ENCODE measurements at places on chromosomes 16 and 17. TPM values are rescaled to one million over a fixed set of nuclear protein-coding genes. Genes with fewer than 3 reads are reported as not detected.

DNA sequence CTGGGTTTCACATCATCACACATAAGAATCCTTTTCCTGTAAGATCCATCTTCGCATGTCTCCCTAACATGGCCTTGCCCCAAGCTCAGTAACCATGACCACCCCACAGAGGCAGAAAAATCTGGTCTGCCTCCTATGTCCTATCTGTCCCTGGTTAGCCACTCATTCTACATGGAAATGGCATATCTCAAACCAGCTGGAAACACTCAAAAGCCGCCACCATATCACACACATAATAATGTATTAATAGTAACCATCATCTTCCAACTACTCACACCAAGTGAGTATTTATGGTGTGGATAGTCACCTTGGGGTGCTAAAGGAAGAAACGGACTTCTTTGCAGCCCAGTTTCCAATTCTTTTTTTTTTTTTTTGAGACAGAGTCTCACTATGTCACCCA is 11.4 kb downstream of the FAM117A start:
- DNase-seq: no peak

DNA sequence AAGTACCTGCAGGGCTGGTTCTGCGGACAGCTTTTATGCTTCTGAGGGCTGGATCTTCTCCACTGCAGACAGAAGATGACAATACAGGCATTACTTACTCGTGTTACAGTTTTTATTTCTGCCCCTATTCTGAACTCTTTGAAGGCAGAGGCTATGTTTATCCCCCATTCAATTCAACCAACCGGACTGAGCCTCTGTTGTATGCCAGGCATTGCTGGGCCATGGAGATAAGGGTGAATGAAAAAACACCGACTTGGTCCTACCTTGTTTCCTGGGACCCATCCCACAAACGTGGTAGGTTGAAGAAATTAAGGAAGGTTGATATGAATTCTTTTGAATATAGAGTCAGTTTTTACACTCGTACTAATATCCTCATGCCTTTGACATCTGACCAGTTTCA is 10.0 kb upstream of the HP start:
- DNase-seq: no peak

GRCh38 chr16:1670866-1671265 is 7.2 kb upstream of the JPT2 start:
- DNase-seq: no peak

- no peak for DNase-seq
Observed at GRCh38 chr16:78596996-78597422, 497.6 kb downstream of the WWOX start.

GRCh38 chr17:5783269-5783668 is 199.0 kb upstream of the NLRP1 start:
- DNase-seq: no peak

DNA sequence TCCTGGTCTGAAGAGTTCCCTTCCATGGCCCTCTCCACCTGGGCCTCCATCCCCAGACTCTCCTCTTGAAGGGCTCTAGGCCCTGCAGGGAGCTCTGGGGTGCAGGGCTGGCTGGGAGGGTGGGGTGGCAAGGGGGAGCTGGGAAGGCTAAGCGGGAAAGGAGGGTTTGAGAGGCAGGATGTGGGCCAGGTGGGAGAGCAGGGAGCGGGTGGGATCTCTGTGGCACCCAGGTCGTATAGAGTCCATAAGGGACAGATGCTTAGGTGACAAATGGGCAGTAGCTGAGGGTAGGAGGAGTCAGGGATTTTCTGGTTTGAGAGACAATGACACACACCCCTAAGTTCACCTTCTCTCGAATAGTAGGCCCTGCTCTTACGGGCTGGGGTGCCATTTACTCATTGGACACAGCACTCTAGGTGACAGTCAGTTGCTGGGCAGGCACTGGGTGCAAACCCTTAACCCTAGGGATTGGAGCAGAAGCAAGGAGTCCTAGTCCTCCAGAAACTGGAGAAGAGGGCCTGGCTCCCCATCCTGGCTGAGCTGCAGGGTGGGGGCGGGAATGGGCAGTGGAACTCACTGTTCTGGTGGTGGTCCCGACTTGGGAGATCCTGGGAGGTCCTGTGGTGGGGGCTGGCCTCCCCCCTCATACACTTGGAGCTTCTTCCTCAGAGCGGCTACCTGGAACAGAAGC is 15.3 kb downstream of the KIF18B start:
- no peak for DNase-seq

- DNase-seq: no peak
Observed at GRCh38 chr17:49170216-49170615, 37.6 kb downstream of the B4GALNT2 start.

GRCh38 chr16:76278980-76279379 is 1.8 kb downstream of the CNTNAP4 start:
- DNase-seq: no peak

DNA sequence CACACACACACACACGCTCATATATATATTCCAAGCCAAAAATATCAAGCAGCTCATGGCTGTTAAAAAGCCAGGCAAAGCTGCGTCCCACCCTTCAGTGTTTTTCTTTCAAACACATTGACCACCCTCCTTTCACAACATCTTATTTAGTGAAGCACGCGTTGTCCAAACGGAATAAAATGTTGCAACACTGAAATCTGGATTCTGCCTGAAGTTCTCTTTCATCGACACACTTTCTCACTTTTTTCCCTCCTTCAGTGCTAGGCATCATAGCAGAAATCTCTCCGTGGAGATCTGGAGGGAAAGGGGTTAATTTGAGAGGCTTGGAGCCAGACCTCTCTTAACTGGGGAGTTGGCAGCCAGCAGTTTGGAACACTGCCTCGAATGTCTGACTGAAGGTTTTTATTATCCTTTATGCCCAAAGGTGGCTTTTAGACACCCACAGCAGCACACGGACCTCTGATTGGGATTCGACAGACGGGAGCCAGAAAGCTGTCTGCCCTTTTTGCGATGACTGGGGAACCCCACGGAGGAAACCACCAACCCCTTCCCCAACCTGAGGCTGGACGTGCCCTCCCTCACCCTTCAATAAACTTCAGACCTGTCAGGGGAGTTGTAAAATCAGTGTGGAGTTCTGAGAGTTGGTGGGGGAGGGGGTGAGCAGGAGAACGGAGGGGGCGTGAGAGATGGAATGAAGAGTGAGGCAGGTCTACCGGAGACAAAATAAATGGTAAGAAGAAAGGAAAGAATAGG is 833.6 kb upstream of the SOX9 start:
- no peak for DNase-seq

DNA sequence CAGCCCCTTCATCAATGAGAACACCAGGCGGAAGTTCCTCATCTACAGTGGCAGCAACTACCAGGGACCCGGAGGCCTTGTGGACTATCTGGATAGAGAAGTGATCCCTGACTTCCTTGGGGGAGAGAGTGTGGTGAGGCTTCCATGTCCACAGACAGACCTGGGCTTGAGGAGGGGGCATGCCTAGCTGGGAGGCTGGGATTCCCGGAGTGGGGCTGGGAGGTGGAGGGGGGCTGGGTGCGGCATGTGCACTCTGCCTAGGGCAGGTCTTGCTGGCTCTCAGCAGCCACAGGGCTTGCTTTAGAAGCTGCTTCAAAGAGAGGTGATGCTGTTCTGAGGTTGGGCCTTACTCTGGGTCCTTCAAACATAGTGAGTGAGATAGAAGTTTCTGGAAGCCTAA is 27.8 kb downstream of the NAGPA start:
- DNase-seq: no peak

DNA sequence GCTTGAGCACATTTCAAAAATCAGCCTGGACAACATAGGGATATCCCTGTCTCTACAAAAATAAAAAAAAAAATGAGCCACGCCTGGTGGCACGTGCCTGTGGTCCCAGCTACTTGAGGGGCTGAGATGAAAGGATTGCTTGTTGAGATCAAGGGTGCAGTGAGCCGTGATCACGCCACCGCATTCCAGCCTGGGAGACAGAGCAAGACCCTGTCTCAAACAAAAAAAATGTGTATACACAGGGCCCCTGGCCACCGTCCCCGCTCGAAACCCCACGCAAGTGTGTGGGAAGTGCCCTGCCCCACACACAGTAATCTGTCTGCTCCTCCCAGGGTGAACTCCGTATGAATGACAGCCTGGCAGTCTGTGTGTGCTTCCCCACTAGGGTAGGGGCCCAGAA is 93.0 kb upstream of the RPL38 start:
- DNase-seq: no peak

GRCh38 chr17:74574489-74575142 is 7.3 kb upstream of the CD300H start:
- no peak for DNase-seq

DNA sequence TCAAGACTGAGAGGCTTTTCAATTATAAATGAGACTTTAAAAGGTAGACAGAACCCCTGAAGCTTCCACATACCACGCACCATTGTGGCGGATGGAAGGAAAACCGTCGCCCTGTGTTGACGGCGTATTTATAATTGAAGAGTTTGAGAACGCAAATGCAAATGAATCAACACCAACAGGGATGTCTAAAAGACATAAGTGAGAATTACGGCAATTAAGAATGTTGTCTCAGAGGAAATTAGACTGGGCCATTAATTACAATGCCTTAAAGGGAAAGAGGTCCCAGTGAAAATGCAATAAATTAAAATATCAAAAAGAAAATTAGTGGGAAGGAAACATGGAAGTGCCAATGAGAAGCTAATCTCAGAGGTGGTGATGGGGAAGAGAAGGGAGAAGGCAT is 148.5 kb upstream of the XYLT1 start:
- DNase-seq: no peak

DNA sequence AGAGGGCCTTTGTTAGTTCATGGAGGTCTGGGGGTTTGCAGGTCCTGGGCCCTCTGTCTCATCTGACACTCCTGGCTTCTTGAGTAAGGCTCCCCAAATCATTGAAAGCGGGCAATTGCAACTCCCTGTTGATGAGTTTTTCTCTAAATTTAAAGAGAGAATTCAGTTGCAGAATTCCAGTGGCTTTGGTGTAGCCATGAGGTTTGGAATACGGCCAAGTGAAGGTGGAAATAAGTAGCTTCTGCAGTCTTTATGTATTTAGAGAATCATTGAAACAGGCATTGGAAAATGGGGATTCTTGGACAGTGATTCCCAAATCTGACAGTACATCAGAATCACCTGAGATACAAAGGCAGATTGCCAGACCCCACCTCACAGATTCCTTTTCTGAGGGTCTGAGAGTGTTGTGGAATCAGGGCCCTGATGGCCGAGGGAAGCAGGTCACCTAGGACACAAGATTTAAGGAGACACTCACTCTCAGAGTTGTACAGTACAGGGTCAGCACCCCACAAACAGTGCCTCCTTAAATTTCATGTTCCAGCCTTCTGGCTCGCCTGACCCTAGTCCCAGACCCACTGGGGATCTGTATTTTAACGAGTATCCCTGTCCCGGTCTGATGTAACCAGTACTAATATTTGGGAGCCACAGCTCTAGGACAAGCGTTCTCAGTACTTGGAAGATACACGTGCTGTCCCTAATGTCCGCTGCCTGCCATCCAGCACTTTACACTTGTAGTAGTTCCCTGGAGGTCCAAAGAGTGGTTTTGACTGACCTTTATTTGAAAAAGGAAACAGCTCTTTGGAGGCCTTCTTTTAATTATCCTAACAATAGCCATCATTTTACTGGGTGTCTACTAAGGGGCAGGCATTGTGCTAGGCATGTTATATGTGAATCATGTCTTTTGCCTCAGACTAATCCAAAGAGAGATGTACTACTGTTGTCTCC is 37.8 kb downstream of the YPEL2 start:
- no peak for DNase-seq

DNA sequence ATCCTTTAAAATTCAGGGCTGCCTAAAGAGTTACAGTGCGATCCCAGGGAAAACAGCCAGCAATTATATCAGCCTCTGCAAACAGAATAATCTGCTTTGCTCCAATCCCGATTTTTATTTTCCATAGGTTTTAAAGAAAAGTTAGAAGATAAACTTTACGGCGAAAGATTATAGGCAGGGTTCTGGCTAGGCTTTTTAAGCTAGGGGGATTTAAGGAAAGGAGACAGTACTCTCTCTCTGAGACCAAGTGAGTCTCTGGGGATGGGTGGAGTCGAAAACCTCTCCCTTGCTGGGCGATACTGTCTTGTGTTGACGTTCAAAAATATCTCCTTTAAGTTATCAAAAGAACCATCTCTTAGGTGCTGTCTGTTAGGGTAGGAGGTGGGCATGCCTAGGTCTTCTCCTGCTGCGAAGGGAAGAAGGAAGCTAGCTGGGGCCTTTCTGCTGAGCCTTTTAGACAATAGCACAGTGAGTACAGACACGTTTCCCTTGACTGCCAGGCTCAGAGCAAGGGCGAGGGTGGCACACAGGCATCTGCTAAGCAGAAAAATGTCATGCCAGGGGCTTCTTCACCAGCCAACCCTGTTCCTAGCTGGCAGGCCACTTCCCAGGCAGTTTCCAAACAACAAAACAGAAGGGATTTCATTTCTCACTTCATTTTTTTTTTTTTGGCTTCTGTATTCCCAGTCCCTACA is 167.9 kb upstream of the MAF start:
- no peak for DNase-seq

DNA sequence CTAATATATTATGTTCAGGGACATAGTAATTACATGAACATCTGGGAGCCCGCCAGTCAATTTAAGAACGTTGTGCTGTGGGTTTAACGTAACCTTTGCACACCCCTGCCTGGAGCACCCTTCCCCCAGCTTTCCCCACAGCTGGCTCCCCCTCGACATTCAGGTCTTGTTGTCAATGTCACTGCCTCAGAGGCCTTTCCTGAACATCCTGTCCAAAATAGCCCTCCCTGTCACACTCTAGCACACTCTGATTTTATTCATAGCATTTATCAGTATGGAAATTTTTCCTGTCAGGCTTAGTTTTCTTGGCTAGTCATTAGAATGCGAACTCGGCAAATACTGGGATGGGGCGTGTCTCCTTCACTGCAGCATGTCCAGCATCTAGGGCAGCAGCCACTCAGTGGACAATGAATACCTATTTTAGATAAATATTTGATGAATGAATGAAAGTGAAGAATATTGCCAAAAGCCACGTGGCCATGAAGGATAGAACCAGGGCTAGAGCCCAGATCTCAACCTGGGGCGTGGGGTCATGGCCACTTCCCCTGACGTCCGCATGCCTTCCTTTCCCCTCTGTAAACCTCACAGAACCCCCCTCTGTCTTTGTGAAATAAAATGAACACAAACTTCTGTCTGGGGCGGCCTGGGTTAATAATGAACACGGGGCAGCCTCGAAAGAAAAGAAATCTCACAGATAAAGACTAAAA is 10.5 kb downstream of the PIK3R6 start:
- no peak for DNase-seq

GRCh38 chr17:36085765-36086164 is 4.2 kb downstream of the CCL3 start:
- DNase-seq: no peak

DNA sequence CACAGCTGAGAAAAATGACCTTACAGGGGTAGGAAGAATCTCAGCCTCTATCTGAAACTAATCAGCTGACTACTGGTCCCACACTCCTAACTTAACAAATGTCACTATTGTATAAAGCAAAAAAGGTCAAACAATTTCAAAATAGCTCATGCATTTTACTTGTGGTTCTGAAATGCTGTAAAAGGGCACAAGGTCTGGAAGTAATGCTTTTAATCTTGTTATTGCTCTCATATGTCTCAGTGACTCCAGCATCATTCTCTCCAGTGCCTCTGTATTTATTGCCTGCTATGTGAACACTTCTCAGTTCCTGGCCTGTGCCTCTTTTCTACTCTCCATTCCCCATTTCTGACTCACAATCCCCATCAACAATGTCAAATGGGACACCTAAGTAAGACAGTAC is 937.7 kb downstream of the CDH11 start:
- DNase-seq: no peak

GRCh38 chr17:76032073-76032779 is 5.1 kb upstream of the EVPL start:
- no peak for DNase-seq

Gene SOX8
- 1.2 TPM for total RNA-seq

Gene NKD1
- total RNA-seq: 1.9 TPM

Gene KRTAP4-9
- not detected for total RNA-seq

Gene CD300LG
- total RNA-seq: not detected

Gene TBC1D3E
- 6.1 TPM for total RNA-seq

Gene SEZ6
- not detected for total RNA-seq

Gene HSPB9
- not detected for total RNA-seq

Gene RABEP1
- 91.1 TPM for total RNA-seq

All from B cell (primary cell).